Fibroblast of skin of back (primary cell): ENCODE measurements at places on chromosomes 1 and 21.

DNA sequence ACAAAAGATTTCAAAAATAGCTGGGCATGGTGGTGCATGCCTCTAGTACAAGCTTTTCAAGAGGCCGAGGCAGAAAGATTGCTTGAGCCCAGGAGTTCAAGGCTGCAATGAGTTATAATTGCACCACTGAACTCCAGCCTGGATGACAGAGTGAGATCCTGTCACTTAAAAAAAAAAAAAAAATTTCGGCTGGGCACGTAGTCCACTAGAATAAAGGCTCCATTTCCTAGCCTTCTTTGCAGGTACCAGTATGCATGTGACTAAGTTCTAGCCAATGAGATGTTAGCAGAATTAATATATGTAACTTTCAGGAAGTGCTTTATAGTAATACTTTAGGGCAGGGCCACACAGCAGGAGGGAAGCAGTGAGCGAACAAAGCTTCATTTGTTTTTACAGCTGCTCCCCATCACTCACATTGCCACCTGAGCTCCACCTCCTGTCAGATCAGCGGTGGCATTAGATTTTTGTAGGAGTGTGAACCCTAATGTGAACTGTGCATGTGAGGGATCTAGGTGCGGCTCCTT lies 28.8 kb upstream of the SYDE2 start:
- no peak for DNase-seq

GRCh38 chr1:113904293-113904673 lies 316 bp downstream of the AP4B1 start:
- no peak for DNase-seq

GRCh38 chr1:164051782-164052181 lies 507.2 kb upstream of the PBX1 start:
- no peak for DNase-seq

DNA sequence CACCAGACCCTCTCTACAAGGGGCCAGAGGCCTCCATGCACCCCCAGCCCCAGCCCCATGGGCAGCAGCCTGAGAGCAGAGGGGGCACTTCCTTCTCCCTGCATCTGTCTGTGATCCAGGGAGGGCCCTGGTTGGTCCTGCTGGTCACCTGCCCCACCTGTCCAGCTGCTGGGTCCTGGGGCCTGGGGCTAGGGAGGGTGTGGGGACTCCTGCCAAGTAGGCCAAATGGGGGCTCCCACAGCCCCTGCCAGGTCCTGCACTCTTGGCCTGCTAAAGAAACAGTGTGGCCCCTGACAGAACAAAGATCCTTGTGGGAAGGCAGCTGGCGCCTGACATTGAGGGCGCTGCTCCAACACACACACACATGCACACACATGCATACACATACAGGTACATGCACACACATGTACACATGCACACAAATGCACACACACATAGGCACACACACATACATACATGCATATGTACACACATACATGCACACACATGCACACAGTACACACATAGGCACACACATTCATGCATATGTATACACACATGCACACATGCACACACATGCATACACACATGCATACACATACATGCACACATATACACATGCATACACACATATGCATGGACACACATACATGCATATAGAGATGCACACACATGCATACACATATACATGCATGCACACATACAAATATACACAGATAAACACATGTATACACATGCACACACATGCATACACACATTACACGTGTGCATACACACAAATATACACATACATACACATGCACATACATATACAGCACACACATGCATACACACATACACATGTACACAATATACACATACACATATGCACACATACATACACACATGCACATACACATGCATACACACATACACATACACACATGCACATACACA lies 49.9 kb downstream of the TRPM2 start:
- no peak for DNase-seq

DNA sequence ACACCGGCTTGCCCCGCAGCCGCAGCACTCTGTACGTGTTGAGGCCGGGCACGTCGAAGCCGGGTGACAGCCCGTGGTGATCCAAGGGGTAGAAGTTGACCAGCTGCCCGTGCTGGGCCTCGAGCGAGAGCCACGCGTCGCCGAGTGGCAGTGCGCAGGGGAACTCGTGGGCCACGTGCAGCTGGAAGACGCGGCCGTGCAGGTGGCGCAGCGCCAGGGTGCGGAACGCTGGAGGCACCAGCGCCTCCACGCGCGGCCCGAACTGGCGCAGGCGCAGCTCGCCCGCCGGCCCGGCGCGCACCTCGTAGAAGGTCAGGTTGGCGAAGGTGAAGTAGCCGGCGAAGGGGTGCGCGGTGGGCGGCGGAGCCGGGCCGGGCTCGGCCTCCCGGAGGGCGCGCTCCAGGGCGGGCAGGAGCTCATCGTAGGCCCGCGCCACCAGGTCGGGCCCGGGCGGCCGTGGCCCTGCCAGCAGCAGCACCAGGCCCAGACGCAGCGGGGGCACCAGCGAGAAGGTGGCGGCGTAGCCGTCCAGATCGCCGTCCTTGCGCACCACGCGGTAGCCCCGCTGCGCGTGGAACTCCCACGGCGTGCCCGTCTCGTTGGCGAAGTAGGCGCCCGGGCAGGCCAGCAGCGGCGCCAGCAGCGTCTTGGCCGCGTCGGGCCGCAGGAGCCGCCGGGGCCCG lies 19.5 kb downstream of the LACTBL1 start:
- DNase-seq: no peak

DNA sequence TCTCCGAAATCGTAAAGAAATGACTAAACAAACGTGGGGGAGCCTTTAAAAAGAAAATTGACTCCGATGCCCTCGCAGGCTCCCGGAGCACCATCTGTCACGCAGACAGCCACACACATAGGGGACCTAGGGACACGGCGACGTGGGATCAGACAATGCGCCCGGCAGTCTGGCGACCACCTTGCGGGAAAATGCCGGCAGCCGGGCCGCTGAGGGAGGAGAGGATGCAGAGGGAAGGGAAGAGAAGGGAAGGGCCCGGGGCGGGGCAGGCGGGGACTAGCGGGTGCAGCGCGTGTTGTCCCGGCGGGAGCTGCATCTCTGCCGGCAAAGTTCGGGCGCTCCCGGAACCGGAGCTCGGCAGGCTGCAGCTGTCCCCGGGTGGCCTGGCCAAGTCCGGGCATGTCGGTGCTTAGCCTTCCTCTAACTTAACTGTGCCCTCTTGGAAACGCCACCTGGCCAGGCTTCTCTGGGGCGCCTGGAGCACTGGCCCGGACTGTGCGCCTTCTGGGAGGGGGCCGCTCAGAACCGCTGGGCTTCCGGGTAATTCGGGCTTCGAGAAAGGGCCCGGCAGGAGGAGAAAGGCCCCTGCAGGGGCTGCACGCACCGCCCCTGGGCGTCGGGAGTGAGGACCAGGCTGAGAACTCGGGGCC lies 1.8 kb downstream of the NHLH2 start:
- DNase-seq: peak; percentile 13

DNA sequence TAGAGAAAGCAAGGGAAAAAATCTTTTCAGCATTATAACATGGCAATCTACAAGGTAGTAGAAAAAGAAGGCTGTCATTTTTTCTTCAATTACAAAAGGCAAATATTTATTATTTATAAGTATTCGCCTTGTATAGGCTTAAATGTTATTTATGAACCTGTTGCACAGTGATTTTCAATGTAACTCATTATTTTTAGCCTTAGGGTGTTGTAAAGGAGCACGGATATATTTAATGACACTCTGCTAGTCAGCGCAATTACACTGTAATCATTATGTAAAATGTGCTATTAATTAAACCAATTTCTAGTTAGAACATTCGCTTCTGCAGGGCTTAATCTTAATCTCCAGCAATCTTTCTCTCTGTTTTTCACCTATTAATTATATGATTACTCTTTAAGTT lies 145.0 kb downstream of the ATG4C start:
- DNase-seq: no peak
